ENCODE measurements at places on chromosomes 2 and 18. TPM values are rescaled to one million over a fixed set of nuclear protein-coding genes. Genes with fewer than 3 reads are reported as not detected.

DNA sequence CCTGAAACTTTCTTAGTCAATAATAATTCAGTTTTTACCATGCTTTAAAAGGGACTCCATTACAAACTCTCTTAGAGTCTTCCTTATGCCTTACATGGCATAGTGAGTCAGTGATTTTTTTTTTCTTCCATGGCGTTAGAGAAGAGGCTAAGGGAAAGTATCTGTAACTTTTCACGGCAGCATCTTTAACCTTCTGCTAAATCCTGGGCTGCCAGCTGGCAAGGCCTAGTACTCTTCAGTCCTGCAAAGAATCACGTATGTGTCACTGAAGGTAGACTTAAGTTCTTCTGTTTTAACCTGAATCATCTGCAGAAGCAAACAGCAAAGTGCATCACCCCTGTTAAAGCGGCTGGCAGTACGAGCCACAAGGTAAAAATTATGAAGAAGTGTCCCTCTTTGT, 286.3 kb upstream of the FN1 start:
- DNase-seq: no peak

DNA sequence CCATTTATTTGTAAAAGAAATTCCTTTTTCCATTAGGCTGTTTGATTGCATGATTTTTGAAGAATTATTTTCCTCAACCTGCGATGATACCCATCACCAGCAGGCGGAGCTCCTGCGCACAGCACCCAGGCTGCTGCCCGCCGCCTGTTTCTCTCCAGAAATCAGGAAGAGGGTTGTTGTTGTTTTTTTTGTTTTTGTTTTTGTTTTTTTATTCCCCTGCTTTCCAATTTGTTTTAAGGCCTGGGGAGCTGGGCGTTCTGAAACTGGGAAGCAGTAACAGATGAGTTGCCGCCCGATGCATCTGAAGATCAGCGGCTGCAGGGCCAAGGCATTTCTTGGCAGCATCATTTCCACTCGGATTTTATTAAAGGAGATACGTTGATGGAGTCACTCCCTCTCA, 132.1 kb downstream of the MBP start:
- DNase-seq: no peak

LYPD1 gene
- not detected for total RNA-seq

IDH1 gene
- 1,654 TPM for total RNA-seq

DNA sequence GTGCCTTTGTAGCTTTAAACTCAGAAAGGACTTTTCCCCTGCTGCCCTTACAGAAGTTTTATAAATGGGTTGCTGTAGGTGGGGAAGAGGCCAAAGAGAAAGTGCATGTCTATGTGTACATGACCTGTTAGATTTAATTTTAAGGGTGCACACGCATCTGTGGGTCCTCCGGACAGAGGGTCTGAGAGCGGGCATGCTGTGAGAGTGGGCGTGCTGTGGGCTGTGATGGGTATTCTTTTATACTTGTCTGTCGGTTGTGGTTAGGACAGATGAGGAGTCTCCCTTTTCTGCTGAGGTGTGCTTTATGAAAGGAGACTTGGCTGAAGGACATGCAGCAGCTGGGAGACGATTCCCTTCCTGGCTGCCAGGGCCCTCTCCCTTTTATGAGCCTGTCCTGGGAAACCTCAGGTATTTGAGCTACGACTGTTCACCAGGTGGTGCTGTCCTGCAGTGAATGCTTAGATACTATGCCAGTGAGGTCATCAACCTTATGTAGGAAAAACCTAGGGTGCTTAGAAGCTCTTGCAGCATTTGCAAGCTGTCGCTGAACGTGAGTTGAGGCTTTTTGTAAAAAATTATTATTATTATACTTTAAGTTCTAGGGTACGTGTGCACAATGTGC, 67.5 kb downstream of the TANC1 start:
- DNase-seq: peak; percentile 83

DNA sequence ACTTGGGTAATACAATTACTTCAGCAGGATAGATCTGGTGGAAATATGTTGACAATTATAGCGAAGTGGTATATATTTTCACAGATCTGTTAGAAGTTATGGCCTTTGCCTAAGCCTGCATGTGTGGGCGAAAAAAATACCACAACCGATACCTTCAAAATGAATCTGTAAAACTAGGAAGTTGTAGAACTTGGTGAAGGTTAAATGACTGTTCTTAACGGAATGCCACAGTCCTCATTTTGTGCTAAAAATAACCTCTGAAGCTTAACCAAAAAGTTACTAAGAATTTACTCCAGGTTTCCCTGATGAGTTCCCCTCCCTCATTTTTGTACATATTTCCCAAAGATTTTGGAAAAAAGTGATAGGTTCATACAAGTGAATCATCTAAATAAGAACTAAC, 550.7 kb downstream of the THSD7B start:
- DNase-seq: no peak

DNA sequence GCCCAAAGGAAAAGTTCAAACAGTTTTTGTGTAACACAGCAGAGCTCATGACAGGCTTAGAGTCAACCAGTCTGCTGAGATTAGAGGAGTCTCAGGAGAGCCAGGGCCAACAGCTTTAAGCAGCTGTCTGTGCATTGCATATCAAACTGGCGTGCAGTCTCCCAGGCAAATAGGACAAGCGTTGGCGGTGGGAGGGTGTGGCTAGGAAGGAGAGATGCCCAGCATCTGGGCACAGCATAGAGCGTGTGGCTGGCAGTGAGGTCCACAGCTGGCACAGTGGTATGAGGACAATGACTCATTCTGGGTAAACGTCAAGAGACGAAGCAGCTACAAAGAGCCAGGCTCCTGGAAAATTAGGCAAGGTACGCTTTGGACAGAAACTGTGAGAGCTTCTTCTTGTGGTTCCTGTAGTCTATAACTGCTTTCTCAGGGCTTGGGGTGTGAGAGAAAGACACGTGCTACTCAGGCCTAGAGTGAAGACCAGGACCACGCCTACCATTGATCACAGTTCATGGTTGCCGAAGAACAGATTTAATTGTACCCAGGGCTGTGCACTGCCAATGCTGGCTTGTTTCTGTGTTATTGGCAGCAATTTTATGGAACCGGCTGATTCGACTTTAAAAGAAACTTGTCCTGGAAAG, 14.8 kb downstream of the ZAP70 start:
- no peak for DNase-seq

- DNase-seq: no peak
Observed at GRCh38 chr2:131032393-131032836, 60.8 kb downstream of the FAM168B start.

- no peak for DNase-seq
Observed at GRCh38 chr18:6590326-6590725, 139.2 kb upstream of the ARHGAP28 start.

MDH1B gene
- total RNA-seq: 0.86 TPM

CYS1 gene
- total RNA-seq: not detected

- DNase-seq: no peak
Observed at GRCh38 chr2:104254017-104254416, 599.9 kb upstream of the POU3F3 start.

- DNase-seq: no peak
Observed at GRCh38 chr18:3675994-3676393, 226.0 kb downstream of the TGIF1 start.

LYG1 gene
- 0.49 TPM for total RNA-seq

GRCh38 chr18:43312891-43313290, 35.6 kb upstream of the SYT4 start:
- no peak for DNase-seq

- DNase-seq: no peak
Observed at GRCh38 chr18:857986-858385, 45.9 kb upstream of the YES1 start.

GRCh38 chr18:64994370-64994769, 756.4 kb upstream of the CDH7 start:
- DNase-seq: no peak

DNA sequence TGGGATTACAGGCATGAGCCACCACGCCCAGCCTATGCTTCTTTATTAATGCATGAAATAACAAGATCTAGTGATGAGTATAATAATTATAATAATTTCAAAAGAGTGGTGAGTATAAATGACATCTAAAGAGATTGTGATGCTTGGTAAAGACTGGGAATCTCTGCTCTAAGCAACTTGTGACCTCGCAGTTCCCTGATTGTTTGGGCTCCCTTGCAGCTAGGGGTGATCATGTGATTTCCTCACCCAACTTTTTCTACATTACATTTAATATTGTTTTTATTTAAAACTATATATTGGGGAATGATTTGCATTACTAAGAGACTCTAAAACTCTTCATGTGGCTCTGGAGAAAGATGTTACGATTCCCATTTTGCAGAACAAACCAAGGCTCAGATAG, 4.1 kb upstream of the PPM1B start:
- no peak for DNase-seq

DNA sequence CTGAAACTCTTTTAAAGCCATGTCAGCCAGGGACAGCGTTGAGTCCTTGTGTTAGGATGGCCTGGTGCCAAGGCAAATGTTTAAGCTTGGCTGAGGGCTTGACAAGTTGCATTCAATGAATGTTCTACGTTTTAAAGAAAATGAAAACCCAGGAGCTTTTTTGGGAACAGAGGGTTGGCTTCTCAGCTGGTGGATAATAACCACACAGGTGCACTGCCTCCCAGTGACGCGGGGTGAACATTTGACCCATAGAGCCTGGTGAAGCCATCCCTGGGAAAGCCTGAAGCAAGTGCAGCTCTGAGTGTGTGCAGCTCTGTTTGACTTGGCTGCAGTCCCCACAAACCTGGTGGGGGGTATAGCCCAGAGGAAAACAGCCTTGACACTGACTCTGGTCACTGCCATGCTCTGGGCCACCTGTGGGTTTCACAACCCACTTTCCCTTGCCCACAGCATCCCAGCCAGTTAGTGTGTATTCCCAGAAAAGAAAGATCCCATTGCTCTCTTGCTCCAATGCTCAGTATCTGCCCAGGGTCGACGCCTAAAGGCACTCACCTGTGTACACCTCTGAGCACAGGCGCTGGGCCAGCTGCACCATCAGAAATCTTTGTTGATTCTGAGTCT, 874.9 kb downstream of the RNF144A start:
- peak; percentile 18 for DNase-seq

DNA sequence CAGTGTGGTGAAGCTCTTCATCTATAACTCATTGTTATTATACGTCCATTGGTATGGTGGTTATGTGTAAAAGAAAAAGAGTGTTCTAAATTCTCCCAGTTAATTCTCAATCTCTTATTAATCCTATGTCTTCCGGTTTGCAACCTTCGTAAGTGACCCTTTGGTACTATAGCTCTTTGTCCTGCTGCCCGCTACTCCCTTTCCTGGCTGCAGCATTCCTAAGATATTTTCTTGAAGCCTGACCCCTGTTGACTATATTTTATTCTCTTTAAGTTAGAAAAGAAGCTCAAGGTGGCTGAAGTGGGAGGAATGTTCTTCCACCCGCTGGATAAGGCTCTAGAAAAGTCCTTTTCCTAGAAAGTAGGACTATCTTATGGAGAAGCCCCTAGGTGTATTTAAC, 684.8 kb downstream of the SOCS6 start:
- no peak for DNase-seq

DNA sequence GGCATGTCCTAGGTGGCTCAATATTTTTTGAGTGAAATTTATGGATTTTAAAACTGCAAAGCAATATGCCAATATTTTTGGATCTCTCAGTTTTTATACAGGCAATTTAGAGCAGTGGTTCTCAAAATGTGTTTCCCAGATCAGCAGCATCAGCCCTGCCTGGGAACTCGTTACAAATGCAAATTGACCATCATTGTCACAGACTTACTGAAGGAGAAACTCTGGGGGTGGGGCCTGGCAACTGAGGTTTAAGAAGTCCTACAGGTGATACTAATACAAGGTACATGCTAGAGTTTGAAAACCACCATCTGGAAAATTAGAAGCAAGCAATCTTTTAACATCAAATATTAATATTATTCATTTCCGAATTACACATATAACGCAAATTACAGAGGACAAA, 215.6 kb upstream of the PID1 start:
- DNase-seq: no peak

DNA sequence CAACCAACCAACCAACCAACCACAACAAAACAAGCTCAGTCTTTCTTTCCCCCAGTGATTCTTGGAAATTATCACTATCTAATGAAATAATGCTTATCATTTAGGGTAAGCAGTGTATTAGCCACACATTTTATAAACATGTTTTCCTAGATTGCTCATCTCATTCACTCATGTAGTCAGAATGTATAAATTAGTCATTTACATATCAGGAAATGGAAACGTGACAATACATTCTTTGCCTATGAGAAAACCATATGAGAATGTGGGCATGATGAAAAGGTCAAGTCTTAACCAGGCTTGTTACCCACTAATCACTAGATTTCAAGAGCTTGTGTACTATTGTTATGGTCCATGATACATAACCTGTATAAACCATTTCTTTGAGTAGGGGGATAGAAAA, 1583.4 kb upstream of the PIK3C3 start:
- DNase-seq: no peak

DNA sequence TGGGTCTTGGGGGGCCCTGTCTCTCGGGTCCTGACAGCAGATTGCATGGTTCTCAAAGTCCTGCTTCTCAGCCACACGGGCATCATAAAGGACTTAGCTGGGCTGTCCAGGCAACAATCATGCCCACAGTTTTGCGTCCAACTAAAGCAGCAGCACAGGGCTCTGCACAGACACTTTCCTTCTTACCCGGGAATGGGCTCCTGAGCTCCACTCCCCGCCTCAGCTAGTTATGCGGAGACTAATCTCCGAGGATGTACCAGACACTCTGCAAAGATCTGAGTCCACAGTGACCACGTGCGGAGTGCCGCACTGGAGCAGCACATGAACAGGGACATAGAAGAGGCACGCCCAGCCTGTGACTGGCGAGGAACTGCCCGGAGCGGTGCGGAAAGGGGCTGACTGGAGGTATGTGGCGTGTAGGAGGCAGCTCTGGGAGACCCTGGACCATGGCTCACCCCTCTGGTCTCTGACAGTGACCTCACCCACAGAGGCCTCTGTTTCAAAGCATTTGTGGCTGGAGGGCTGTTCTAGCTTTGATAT, 270.0 kb downstream of the HDAC4 start:
- DNase-seq: no peak

- DNase-seq: peak; percentile 97
Observed at GRCh38 chr2:11505652-11506610, 27.9 kb upstream of the GREB1 start.

DNA sequence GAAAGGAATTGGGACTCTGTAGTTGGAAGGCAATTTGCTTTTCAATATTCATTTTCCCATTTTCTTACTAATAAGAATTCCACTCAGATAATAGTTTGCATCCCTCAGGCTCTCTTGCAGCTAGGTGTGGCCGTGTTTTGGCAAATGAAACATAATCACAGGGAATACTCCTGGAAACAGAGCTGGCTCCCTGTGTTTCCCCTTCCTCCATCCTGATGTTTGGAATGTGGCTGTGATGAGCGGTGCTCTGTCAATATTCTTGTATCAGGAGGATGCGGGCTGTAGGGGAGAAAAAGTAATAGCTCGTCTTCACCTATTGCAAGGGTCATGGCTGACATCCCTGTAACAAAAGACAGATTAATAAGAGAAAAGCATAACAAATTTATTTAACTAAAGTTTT, 271.0 kb downstream of the MYCN start:
- DNase-seq: no peak

DNA sequence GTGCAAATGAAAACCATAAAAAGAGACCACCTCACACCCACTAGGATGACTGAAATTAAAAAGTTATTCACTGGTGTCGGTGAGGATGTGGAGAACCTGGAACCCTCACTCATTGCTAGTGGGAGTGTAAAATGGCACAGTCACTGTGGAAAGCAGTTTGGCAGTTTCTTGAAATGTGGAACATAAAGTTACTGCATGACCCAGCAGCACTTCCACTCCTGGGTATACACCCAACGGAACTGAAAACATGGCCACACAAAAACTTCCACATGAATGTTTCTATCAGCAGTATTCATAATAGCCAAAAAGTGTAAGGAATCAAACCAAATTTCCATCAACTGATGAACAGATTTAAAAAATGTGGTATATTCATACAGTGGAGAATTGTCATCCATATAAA, 65.1 kb upstream of the SLC66A3 start:
- DNase-seq: no peak
